ENCODE measurements at places on chromosomes 11 and 22.

DNA sequence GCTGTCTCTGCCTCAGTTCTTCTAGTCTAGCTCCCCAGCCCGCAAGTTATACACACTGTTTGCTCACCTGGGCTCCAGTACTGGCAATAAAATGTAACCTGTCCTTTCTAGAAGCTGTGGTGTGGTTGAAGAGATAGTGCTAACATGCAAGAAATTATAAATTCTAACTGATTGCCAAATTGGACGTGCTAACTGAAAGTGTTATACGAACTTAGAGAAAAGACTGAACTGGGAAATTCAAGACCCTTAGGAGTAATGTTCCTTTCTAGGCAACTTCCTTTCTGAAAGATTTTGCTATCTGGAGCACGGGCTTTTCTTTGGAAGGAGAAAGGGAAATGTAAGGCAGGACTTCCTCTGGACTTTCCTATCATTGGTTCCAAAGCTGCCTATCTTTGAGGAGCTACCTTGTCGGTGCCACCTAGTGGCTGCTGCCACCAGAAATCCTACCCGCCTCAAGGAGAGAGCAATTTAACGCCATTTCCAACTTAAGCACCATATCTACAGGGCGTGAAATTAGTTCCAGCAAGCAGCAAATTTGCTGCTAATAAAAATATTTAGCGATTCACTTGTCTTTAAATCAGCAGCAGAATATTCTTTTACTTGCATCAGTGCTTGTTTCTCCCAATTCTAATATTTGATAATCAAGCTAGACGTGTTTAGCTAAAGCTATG is 12.7 kb upstream of the TMEM218 start:
- no peak for DNase-seq

- DNase-seq: peak; percentile 1
These were observed 230.1 kb downstream of the MIAT start for GRCh38 chr22:26887456-26887855.

DNA sequence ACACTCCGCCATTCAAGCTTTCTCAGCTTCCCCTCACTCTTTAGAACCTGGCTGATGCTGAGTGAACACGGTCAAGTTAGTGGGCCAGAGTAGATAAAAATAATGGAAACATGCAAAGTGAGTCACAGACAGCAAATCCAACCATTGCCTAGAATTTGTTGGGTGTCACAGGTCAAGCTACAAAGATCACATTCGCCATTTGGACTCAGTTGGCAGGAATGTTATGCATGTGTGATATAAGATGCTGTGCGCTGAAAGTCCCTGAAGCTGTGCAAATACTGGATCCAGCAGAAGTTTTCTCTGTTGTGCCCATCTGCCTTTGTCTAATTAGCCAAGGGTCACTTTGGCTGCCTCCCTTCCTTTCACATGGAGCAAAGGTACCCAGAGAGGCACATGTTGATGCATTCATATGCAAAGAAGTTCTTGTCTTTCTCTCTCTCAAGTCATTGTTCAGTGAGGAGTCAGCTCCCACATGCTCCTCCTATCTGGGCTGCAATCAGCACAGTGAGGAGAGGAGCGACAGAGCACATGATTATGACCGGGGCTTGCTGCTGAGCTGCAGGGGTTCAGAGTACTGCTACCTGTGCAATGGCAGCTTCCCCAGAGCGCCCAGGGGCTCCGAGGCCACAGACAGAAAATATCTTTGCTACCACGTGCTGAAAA is 39.7 kb downstream of the FLI1 start:
- DNase-seq: no peak

- DNase-seq: no peak
These were observed 25.1 kb downstream of the RTN4RL2 start for GRCh38 chr11:57485217-57485990.

DNA sequence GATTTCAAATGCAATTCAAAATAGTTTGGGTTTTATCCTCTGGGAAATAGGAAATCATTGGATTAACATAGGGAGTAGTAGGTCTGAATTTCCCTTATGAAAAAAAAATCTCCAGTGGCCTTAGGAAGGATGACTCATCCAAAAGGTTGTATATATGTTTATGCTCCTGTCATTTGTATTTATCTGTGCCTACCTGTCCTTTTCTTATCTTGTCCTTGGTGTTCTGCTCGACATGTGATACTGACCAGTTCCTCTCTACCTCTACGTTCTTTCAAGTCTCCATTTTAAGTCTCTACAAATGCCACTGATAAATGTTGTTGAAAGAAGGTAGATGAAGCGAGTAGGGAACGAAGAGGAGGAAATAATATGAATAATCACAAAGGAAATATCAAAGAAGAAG is 3.0 kb upstream of the SOX6 start:
- DNase-seq: no peak

GRCh38 chr11:128467610-128468041 is 119.7 kb downstream of the ETS1 start:
- DNase-seq: peak; percentile 95

DNA sequence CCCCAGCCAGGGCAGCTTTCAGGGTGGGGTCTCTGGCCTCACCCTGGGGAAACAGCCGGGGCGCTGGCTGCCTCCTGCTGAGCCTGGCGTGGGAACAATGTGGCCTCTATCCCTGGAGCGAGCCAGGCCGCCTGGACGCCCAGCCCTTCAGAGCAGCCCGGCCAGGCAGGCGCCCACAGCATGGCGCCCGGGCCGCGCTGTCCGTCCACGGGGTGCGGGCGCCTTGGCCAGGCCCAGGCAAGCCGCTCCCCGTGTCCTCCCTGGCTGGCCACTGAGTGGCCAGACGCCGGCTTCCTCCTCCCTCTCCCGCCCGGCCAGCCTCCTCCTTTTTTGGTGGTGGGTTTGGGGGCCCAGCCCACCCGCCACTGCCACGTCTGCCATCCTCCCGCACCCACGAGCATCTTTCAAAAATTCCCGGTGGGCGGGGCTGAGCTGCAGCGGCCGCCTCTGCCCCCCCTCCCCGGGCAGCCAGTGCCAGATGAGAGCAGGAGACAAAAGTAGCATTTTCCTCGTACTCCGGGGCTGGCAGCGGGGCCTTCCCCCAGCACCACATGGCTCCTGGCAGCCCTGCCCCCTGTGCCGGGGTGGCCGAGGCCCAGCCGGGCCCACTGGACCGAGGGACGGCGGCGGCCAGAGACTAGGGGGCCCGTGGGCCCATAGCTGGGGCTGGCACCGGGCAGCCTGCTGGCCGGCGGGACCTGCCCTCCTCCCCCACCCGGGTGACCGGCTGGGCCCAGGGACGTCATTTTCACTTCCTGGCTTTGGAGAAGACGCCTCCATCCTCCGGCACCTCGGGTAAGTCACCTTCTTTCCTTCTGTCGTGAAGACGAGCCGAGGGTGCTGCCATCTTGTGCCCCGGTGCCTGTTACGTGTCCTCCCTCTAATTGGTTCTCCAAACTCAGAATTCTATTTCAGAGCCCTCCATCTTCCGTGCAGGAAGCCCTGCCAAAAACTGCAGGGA is 70.2 kb upstream of the PPARA start:
- DNase-seq: no peak

DNA sequence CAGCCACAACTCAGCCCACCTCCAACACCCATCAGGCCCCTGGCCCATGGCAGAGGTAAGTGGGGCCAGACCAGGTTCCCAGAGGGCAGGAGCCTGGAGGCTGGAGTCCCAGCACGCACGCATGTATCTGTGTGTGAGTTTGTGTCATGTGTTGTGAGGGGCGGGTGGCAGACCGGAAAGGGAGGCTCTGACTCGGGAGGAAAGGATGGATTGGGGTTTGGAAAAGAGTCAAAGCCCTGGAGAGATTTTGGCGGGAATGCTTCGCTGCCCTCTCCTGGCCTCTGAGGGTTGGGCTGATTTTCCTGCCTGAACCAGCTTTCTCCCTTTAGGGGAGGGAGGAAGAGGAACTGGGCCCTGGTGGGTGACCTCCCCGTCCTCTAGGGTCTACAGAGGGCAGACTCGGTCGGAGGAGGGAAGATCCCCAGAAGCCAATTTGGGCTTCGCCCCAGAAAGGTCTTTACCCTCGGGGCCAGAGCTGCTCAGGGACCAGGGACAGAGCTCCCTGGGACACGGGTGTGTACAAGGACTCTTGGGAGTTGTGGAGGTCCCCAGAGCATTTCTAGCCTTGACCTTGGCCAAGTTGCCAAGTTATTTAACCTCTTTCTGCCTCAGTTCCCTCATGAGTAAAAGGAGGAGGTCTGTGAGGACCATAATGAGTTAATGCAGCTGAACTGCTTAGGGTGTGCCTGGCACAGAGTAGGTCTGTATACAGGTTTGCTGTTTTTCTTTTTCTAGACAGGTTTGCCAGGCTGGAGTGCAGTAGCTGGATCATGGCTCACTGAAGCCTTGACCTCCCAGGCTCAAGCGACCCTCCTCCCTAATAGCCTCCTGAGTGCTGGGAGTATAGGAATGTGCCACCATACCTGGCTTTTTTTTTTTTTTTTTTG is 6.9 kb downstream of the C11orf68 start:
- DNase-seq: peak; percentile 64

DNA sequence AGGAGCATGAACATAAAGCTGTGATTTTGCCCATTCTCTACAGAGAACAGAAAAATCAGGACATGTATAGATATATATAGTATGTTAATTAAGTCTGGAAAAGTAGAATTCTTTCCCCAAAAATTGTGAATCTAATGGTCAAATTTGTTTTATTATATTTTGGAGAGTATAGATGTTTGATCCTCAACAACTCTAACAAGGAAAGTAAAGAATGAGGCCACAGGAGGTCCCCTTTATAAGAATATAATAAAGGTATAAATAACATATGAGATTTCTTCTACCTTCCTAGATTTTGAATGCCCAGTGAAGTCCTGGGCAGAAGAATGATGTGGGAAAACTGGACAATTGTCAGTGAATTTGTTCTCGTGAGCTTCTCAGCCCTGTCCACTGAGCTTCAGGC is at the start of gene OR10A4:
Gene OR10A4, plus strand, starts transcription at position 301 of the 400 bp plus-strand sequence. Its CDS starts 23 bp downstream, at position 324.
- no peak for DNase-seq

DNA sequence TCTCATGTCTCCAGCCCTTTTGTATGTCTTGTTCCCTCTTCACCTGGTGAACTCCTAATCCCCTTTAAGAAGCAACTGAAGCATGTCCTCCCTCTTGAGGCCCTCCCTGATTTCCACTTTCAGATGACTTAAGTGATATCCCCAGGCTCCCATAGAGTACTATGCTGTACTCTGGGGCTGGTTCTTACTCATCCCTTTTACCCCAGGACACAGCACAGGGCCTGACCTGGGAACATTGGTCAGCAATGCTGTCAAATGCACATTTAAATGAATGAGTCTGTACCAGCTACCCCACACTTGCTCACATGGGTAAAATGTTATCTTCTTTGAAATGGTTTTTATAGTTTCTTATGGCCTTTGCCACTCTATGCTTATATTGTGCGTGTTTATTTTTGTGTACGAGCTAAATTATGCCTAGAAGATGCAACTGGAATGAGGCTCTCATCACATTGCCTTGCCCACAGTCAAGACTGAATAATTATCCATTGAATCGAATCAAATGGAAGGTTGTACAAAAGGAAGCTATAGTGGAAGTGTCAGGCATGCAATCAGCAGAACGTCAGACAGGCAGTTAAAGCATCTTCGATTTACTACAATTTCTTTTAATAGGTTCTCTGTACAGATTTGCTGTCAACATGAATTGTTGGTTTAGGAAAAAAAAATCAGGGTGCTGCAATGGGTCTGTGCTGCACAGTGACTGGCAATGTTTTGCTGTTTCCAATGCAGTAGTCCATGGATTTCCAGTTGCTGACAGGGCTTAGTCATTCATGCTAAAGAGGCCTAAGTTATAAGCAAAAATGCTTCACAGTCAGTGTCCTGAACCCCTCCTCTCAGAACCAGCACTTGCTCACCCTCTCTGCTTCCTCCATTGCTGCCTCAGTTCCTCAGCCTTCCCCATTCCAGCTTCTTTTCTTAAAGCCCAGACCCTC is 79.5 kb downstream of the PARVA start:
- peak; percentile 39 for DNase-seq

DNA sequence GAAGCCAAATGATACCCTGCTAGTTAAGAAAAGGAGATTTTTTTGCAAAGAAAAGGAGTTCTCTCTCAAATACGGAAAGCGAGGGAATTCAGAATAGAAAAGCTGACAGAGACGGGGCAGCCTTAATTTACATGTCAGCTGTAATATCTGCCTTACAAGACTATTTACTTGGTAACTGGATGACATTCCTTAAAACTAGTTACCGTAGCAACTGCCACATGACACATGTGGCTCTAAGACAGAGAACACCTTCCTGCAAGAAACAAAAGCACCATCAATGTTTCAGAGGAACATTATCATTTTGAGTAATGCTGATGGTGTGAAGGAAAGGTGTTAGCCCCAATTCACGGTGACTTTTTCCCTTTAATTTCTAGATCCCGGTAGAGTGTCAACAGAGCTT is 222.1 kb downstream of the LRRC4C start:
- DNase-seq: no peak

DNA sequence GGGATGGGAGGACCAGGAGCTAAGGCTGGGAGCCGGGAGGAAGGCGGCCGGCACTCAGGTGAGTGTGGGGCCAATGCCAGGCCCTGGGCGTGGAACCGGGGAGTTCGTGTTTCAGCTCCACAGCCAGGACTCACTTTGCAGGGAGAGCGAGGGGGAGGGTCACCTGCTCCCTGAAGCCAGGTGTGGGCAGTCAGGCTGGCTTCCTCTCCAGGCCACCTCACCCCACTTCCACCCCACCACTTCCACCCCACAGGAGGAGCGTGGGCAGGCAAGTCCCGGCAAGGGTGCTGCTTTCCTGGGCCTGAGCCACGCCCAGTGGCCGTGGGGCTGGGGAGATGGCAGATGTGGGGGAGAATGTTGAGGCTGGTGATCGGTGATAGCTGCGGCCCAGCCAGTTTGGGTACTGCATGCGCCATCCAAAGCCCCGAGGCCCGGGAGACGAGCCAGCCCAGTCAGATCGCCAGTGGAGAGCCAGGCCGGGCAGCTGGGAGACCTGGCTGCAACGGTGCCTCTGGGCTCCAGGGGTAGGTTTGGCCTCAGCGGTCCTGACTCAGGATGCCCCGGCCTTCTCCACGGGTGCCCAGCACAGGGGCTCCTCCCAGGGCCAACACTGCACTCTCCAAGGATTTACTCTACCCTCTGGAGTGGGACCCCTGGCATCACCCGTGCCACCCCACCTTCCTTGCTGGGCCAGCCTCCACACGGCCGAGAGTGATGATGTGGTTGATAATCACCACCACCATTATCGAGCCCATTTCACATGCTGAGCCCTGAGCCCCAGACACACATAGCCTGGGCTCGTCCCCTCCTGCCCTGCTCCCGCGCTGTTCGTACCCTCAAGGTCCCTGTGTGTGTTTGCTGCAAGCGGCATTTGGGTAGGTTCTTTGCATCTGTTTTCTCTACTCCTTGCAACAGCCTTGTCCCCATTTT is 93.8 kb downstream of the WNT7B start:
- DNase-seq: no peak

DNA sequence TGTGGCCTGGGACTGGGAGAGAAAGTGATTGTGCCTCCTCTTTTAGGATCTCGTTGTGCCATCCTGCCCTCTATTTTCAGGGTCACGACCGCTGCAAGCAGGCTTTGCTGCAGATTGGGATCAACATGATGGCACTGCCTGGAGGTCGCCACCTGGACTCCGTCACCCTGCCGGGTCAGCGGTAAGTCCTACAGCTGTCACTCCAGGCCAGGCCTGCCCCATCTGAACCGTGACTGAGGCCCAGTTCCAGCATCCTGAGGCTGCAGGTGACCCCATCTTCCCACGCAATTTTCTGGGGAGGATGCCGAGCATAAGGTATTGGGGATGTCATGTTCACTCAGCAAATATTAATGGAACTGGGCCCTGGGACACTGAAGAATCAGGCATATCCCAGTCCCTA is 34.3 kb downstream of the INSC start:
- DNase-seq: no peak
